ENCODE measurements at places on chromosomes 3 and 15. TPM values are rescaled to one million over a fixed set of nuclear protein-coding genes. Genes with fewer than 3 reads are reported as not detected.

The AHSG gene
- total RNA-seq, result not detected

The GOLGA6D gene
- not detected for total RNA-seq

The SLC22A14 gene
- total RNA-seq, result not detected

The CHRD gene
- total RNA-seq, result 0.11 TPM

The CPLX3 gene
- 0.11 TPM for total RNA-seq

The SNTN gene
- not detected for total RNA-seq

The TMIE gene
- total RNA-seq, result 0.38 TPM

Measured in esophagus squamous epithelium (tissue), 5 donors.